ENCODE measurements at places on chromosomes 4 and X.
A peak's percentile ranks its signal among the peaks of the same experiment; 100 is the strongest.

- peak; percentile 42 for DNase-seq
Observed at GRCh38 chr4:112284662-112285411, 867 bp downstream of the TIFA start.

- DNase-seq: peak; percentile 26
Observed at GRCh38 chrX:38236901-38237615, 16.4 kb upstream of the SRPX start.

DNA sequence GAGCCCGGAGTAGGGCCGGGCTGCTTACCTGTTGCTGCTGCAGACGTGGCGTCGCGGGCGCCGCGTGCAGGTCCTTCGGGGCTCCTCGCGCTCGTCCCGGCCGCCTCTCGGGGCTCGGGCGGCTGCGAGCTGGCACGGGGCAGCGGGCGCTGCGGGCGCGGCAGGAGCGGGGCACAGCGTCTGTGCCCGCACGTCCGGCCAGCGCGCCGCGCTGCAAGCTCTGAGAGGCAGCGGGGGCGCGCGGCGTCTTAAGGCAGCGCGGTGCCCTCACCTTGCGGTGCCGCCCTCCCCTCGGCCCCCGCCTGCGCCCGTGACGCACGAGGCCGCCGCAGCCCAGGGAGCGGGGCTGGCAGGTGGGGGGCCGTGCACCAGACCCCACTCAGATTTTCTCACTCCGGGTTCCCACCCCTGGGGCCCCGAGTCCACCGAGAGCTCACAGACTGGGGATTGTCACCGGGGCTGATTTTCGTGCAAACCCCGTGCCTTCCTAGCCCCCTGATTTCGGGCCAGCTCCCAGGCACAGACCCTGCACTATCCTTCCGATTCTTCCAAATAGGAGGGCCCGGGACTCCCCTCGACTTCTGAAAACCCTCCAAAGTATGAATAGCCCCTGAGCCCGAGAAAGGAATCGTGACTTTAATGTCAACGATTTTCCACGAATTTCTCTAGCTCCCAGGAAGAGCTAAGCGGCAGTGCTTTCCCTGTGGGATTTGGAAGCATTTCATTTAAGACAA is at the start of gene GPR101:
GPR101 (minus strand) TSS at position 222 of the 734 bp plus-strand sequence. CDS start 2,321 bp downstream, outside the sequence.
- DNase-seq: no peak

- DNase-seq: no peak
Observed at GRCh38 chrX:69305333-69306062, 140.2 kb upstream of the PJA1 start.

DNA sequence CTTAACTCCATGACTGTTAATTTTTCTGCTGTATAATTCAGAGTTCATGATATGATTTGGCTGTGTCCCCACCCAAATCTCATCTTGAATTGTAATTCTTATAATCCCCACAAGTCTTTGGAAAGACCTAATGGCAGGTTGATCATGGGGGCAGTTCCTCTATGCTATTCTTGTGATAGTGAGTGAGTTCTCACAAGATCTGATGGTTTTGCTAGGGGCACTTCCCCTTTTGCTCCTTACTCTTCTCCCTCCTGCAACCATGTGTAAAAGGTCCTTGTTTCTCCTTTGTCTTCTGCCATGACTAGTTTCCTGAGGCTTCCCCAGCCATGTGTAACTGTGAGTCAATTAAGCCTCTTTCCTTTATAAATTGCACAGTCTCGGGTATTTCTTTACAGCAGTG is 1751.9 kb downstream of the ARAP2 start:
- DNase-seq: no peak

DNA sequence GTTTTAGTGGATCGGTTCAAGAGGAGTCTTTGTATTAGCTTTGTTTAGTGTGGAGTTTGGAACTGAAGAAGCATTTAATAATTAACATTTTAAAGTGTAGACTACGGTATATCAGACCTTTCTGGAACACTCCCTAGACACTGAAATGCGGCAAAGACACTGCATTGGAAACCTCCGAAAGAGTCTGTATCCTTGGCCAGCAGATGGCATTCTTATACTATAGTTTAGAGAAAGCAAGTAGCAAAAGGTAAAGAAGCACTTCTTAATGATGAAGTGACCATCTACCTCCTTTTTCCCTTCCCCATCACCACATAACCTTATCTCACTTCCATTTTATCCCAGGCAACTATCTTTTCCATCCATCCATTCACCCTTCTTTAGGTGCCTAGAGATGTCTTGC is 7.6 kb downstream of the FABP2 start:
- DNase-seq: peak; percentile 58

DNA sequence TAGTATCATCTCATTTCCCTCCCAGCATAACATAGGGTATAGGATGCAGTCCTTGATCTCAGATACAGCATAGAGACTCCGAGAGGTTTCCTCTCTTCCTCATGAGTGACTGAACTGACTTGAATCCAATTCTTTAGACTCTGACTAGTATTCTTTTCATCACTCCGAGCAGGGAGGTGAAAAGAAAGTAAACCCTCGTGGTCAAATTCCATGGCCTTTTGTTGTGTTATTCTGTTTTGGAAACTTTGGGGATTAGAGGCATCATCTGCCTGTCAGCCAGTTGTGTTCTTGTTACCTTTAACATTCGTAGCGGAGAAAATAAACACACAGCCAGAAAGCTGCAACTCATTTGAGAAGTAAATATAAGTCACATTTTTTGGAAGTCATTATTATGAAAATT is 206.6 kb downstream of the ARHGAP10 start:
- DNase-seq: peak; percentile 41

DNA sequence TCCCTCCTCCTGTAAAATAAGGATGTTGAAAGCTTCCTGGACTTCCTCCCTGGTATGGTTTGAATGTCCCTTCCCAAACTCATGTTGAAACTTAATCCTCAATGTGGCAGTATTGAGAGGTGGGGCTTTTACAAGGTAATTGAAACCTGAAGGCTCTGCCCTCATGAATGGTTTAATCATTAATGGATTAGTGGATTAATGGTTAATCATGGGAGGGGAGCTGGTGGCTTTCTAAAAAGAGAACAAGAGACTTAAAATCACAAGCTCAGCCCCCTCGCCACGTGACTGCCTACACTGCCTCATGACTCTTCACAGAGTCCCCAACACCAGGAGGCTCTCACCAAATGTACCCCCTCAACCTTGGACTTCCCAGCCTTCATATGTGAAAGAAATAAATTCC is 124.6 kb upstream of the ANXA3 start:
- no peak for DNase-seq

GRCh38 chr4:4854649-4855295 is 4.7 kb upstream of the MSX1 start:
- DNase-seq: no peak

DNA sequence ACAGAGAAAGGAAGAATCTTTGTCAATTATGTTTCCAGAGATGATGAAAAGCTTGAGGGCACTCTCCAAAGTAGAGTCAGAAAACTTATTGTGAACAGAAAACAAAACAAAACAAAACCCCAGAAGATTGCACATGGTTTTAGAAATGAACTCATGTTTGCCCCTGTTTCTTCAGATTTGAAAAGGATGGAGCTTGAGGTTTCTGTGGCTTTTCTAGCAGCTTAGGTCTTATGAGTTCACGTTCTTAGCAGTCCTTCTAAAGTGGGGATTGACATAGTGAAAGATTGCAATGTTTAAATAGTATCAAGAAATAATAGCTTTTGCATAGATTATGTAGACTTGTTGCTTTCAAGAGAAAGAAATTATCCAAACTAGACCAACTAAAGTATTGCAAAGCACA is 421.8 kb downstream of the GBA3 start:
- no peak for DNase-seq

Measured in iris pigment epithelial cell (primary cell).